Endothelial cell (in vitro differentiated cells): ENCODE measurements at places on chromosomes 5 and 9. TPM values are rescaled to one million over a fixed set of nuclear protein-coding genes. Genes with fewer than 3 reads are reported as not detected.

- H3K4me1 ChIP-seq, result peaks cover 14% of the 10 kb centered on the region
- H3K27ac ChIP-seq, result no peak overlapping the region
- peaks cover 4% of the 10 kb centered on the region for H3K27me3 ChIP-seq
- no peak overlapping the region for H3K4me3 ChIP-seq
These were observed 81.9 kb downstream of the COL27A1 start for GRCh38 chr9:114237247-114237646.

Gene LCN9
- not detected for total RNA-seq

DNA sequence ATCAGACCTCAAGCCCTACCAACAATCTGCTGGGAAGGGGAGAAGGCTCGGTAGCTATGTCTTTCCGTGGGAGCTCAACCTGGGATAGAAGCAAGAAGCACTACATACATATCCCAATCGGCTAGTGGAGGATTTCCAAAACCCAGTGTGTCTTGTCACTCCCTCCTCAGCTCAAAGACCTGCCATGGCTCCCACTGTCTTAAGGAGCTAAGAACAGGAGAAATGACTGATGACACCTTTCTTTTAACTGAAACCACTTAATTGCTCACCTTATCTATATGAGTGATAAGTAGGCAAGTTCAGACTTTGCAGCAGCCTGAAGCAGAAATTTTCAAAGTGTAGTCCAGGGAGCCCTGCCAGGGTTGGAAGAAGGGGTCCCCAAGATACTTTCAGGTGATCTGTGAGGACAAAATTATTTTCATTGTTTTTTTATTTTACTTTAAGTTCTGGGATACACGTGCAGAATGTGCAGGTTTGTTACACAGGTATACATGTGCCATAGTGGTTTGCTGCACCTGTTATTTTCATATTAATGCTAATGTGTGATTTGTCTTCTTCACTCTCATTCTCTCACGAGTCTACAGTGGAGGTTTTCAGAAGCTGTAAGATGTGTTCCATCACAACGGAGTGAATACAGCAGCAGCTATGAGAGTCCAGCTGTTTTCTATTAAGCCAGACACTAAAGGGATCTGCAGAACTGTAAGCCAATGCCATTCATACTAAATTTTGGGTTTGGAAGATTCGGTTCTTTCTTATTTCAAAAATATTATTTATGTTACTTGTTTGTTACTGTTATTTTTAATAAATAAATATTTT is 41.4 kb downstream of the PAX5 start:
- DNase-seq, result no peak
- H3K36me3 ChIP-seq, result no peaks in the 10 kb centered on the region
- peaks cover 17% of the 10 kb centered on the region for H3K27me3 ChIP-seq
- H3K4me1 ChIP-seq, result peaks cover 3% of the 10 kb centered on the region

GRCh38 chr9:89605465-89606048 is 745 bp downstream of the GADD45G start:
- H3K27ac ChIP-seq, result no peak overlapping the region
- peak overlapping the region; percentile 88 for H3K4me3 ChIP-seq
- H3K36me3 ChIP-seq, result no peaks in the 10 kb centered on the region
- H3K27me3 ChIP-seq, result peaks cover 5% of the 10 kb centered on the region
- DNase-seq, result peak; percentile 44

- H3K36me3 ChIP-seq, result peaks cover 23% of the 10 kb centered on the region
- no peak overlapping the region for H3K4me3 ChIP-seq
These were observed 92.0 kb downstream of the PHF2 start for GRCh38 chr9:93668261-93668871.

Gene FOXD4
- total RNA-seq, result 0.49 TPM

Gene RNF208
- total RNA-seq, result 1.1 TPM

GRCh38 chr9:121302341-121302740 is 34.4 kb downstream of the GSN start:
- peaks cover 14% of the 10 kb centered on the region for H3K36me3 ChIP-seq
- no peak for DNase-seq
- H3K4me3 ChIP-seq, result no peak overlapping the region
- peaks cover 11% of the 10 kb centered on the region for H3K27me3 ChIP-seq
- no peak overlapping the region for H3K27ac ChIP-seq
- peaks cover 18% of the 10 kb centered on the region for H3K4me1 ChIP-seq

Gene TAS2R1
- total RNA-seq, result not detected

Gene SPINK5
- 4.3 TPM for total RNA-seq

DNA sequence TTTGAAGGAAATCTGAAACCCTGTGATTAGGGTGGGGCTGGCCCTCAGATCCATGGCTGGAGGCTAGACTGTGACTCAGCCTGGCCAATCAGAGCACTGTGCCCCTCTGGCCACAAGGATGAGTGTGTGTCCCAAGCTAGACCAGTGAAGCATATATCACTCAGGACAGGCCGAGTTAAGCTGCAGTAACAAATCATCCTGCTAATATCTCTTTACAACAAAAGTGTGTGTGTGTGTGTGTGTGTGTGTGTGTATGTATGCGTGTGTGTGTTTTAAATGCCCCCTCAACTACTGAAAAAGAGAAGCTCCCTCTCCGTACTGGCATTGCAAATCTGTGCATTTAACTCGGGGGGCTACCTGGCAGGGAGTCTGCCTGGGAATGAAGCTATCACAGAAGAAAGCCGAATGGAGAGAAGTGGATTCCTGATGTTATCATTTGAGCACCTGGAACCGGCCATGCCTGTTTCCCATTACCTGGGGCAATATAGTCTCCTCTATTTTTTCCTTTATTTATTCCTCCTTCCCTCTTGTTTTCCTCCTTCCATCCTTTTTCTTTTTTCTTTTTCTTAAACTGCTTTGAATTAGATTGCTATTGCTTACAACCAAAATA is 25.6 kb downstream of the STC2 start:
- no peak for DNase-seq
- no peaks in the 10 kb centered on the region for H3K36me3 ChIP-seq
- H3K4me3 ChIP-seq, result no peak overlapping the region
- H3K4me1 ChIP-seq, result peaks cover 8% of the 10 kb centered on the region
- no peak overlapping the region for H3K27ac ChIP-seq

DNA sequence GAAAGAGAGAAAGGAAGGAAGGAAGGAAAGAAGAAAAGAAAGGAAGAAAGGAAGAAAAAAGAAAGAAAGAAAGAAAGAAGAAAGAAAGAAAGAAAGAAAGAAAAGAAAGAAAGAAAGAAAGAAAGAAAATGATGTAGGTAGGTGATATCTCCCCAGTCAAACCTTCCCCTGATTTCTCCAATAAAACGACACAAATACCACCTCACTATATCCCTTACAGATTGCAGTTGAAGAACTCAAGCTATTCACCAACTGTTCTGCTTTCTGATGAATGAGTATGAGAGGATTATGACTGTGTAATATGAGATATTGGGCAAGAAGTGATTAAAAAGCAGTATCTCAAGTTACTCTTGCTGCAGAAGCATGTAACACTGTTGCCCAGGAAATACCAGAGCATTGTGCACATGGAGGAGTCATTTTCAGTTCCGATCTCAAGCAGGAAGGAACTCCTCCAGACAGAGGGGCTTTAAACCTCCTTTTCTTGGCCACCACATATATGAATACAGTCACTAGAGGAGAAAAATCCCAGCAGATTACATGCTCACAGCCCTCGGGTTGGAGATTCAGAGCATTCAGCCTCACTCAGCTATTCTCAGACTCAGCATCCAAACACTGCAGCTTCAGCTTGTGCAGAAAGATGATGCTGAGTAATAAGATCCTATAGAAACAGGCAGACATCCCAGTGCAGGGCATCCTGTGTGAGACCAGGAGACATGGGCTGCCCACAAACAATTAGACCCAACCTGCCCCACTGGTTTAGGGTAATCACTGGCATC is 61.4 kb downstream of the UGCG start:
- no peak overlapping the region for H3K4me3 ChIP-seq
- DNase-seq, result no peak
- no peak overlapping the region for H3K27ac ChIP-seq
- H3K4me1 ChIP-seq, result peaks cover 14% of the 10 kb centered on the region
- H3K36me3 ChIP-seq, result no peaks in the 10 kb centered on the region

DNA sequence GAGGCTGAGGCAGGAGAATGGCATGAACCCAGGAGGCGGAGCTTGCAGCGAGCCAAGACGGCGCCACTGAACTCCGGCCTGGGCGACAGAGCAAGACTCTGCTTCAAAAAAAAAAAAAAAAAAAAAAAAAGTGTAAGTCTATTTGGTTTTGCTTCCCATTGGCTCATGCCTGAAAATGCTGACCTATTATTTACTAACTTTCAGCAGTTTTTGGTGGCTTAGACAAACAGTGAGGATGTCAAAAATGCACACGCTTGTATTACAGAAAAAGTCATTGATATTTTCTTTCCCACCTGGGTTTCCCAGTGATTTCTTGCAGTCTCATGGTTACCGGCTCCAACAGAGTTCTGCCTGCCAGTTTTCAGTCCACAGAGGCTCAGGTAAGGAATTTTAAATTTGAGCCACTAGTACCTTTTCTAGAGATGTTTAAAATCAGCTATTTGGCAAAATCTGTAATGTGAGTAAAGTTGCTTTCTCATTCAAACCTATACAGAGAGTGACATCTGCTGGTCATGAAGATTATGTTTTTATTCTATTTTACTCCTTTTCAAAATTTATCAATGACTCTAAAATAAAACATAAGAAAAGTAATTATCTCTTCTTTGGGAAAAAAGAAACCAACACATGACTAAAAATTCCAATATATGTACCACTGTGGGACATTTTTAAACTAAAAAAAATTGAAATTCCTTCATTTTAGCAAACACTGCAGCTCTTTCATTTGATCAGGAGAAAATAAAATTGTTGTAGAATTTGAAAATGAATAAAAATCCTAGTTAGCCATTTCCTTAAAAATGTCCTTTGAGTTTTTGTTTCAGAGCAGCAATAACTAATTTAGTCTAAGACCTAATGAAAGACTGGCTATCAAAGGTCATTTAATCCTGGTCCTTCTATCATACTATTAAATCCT is 8.8 kb downstream of the FAM200C start:
- no peak overlapping the region for H3K4me3 ChIP-seq
- H3K36me3 ChIP-seq, result peaks cover 6% of the 10 kb centered on the region
- DNase-seq, result no peak
- no peaks in the 10 kb centered on the region for H3K4me1 ChIP-seq
- no peaks in the 10 kb centered on the region for H3K27me3 ChIP-seq

- no peak for DNase-seq
- H3K36me3 ChIP-seq, result no peaks in the 10 kb centered on the region
- H3K4me3 ChIP-seq, result peak overlapping the region; percentile 94
These were observed 100.7 kb upstream of the TRPC7 start for GRCh38 chr5:136466041-136466415.

- H3K27ac ChIP-seq, result no peak overlapping the region
- peak; percentile 37 for DNase-seq
- H3K4me3 ChIP-seq, result peak overlapping the region; percentile 99
These were observed 605 bp downstream of the CHSY3 start for GRCh38 chr5:129904667-129905472.

Gene DMRT3
- not detected for total RNA-seq

DNA sequence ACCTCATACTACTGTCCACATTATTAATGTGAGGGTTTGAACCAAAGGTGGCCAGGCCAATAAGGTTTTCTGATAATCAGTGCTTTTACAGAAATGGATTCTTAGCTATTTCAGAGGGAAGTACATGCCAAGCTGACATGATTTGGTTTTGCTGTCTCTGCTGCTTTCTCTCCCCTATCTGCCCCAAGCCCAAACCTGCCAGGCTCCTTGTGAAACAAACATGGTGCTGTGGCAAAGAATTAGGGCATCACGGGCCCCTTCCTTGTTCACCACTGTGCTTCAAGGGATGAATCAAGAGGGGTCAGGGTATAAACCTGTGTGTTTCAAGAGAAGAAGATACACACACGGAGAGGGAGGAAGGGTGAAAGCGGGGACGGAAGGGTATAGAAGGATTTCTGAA is 41.3 kb upstream of the SMU1 start:
- H3K4me1 ChIP-seq, result peaks cover 6% of the 10 kb centered on the region
- no peak overlapping the region for H3K27ac ChIP-seq
- H3K27me3 ChIP-seq, result peaks cover 1% of the 10 kb centered on the region
- peaks cover 22% of the 10 kb centered on the region for H3K36me3 ChIP-seq
- no peak overlapping the region for H3K4me3 ChIP-seq
- no peak for DNase-seq

- no peak overlapping the region for H3K4me3 ChIP-seq
- H3K27ac ChIP-seq, result no peak overlapping the region
- H3K36me3 ChIP-seq, result no peaks in the 10 kb centered on the region
- H3K27me3 ChIP-seq, result peaks cover 3% of the 10 kb centered on the region
- no peak for DNase-seq
These were observed 5.4 kb upstream of the SLC25A51 start for GRCh38 chr9:37909326-37909725.

- peak overlapping the region; percentile 98 for H3K4me3 ChIP-seq
- no peaks in the 10 kb centered on the region for H3K27me3 ChIP-seq
- no peak overlapping the region for H3K27ac ChIP-seq
- peaks cover 12% of the 10 kb centered on the region for H3K36me3 ChIP-seq
- DNase-seq, result no peak
These were observed 409 bp upstream of the COX7C start for GRCh38 chr5:86617309-86617755.

Gene CNTNAP3
- 1.5 TPM for total RNA-seq

Gene SLC4A9
- 0.23 TPM for total RNA-seq
